ENCODE measurements at places on chromosomes 2 and 18.

DNA sequence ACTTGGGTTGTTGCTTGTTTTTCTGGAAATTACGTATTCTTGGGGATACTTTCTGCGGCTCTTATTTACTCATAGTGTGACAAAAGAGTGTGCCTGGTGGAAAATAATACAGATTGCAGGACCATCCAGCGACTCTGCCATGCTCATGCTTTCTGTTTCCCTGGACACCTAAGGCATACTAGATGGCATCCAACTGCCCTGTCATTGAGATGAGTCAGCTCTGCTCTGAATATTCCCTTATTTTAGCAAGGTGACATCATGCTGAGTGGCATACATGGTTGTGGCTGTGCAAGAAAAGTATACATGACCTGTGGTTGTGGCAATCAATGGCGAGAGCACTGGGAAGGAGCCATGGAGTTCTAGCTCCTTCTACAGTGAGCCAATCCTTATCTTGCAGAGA, 471.0 kb downstream of the TMEM182 start:
- DNase-seq, result no peak

GRCh38 chr2:166158546-166158945, 30.7 kb upstream of the SCN1A start:
- DNase-seq, result peak; percentile 21

DNA sequence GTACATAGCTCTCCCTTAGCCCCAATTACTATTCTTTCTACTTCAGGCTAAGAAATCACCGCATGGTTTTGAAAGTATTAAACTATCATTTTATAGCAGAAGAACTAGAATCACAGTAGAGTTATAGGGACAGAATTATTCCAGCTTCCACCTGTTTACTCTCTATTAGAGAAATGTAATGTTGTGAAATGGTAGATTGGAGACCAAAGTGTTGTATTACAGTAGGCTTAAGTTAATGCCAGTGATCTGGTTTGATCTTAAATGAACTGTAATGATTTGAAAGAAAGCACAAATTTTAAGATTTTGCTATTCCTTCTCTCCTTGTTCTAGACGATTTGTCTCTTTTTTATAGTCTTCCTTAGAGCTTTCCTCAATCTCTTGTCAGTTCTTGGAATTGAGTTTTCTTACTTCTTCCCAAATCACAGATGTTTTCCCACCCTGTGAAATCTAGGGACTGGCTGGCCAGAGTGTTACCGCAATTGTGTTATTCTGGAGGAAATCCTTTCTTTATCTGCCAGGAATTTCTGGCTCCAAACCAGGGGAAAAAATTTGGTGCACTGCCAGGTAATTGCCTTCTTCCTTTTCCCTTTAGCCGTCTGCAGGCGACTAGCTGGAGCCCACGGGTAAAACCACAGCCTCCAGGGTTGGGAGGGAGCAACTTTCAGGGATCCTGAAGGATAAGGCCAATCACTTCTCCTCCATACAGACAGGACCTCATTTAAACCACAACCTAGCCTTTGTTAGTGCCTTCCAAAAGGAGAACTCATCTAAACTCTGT, 51.7 kb downstream of the NOP58 start:
- DNase-seq, result peak; percentile 65

DNA sequence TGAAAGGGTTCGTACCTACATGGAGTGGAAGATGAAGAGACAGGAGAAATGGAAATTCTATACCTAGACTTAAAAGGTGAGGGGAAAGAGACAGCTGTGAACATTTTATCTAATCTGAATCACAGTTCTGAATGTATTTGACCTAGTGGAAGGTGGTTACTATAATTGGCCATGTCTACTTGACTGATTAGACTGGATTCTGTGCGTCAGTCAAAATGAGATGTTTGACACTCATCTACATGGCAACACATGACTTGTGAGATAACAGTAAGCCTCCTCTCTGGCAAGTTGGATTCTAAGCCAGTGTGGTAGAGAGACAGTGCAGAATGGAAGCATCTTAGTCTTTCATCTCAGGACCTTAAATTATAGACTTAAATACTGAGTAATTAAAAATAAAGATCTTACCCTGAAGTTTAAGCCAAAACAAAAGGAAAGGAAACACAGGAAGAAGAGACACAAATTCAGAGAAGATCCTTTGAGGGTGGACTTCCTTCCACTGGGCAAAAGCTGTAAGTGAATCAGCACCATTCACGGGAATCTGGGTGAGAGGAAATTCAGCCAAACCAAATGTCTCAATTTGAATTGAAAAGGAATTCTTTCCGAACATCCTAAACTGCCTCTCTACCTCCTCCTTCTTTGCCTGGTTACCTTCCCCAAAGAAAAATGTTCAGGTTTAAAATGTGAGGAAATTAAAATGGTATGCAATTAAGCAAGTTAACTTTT, 121.6 kb downstream of the EHBP1 start:
- no peak for DNase-seq

DNA sequence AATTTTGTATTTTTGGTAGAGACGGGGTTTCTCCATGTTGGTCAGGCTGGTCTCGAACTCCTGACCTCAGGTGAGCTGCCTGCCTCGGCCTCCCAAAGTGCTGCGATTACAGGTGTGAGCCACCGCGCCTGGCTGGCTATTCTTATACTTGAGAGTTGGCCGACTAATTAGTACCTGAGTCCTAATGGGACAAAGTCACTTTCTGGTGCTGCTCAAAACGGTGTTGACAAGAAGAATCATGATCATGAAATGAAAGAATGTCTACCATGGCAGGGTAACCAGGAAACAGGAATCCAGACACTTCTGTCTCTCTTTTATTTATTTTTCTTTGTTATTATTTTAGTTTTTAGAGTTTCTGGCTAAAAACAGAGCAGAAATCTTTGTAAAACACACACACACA, 54.7 kb upstream of the RAB6D start:
- no peak for DNase-seq

DNA sequence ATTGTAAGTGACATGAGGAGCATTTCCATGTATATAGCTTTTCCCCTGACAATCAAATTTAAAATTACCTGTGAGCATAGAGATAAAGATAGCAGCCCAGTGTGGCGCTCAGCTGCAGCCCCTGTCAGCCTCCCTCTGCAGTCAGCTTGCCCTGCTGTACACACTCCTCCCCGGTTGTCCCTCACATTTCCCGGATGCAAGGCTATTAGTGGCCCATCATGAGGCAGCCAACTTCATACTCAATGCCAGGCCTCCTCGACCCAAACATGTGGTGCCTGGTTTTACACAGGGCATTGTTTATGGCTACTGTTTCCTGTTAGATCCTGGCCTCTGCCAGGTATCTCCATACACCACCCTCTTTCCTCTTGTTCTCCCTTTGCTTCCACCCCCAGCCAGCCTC, 116.1 kb upstream of the SH3BP4 start:
- DNase-seq, result no peak

GRCh38 chr18:79955302-79956075, 4.0 kb upstream of the SLC66A2 start:
- DNase-seq, result no peak

GRCh38 chr2:39266139-39266805, 22.5 kb upstream of the CDKL4 start:
- DNase-seq, result no peak

GRCh38 chr2:6679471-6679870, 186.2 kb downstream of the CMPK2 start:
- no peak for DNase-seq
